ENCODE measurements at places on chromosomes 4 and X.
A peak's percentile ranks its signal among the peaks of the same experiment; 100 is the strongest.

GRCh38 chr4:155974996-155975395 is 21.3 kb upstream of the CTSO start:
- H3K4me3 ChIP-seq: no peak overlapping the region
- H3K4me1 ChIP-seq: no peaks in the 10 kb centered on the region
- DNase-seq: no peak
- no peaks in the 10 kb centered on the region for H3K27me3 ChIP-seq
- H3K27ac ChIP-seq: no peak overlapping the region

- peaks cover 44% of the 10 kb centered on the region for H3K36me3 ChIP-seq
- H3K27ac ChIP-seq: no peak overlapping the region
- no peak overlapping the region for H3K4me3 ChIP-seq
- DNase-seq: no peak
- peaks cover 19% of the 10 kb centered on the region for H3K27me3 ChIP-seq
- H3K4me1 ChIP-seq: peaks cover 37% of the 10 kb centered on the region
These were observed 94.0 kb downstream of the AFAP1 start for GRCh38 chr4:7845493-7846128.

- peaks cover 7% of the 10 kb centered on the region for H3K36me3 ChIP-seq
- peak overlapping the region; percentile 23 for H3K4me3 ChIP-seq
- no peaks in the 10 kb centered on the region for H3K4me1 ChIP-seq
- DNase-seq: no peak
- H3K27ac ChIP-seq: no peak overlapping the region
- H3K27me3 ChIP-seq: peaks cover 5% of the 10 kb centered on the region
These were observed 65.9 kb downstream of the CLDN22 start for GRCh38 chr4:183254162-183254561.

- DNase-seq: no peak
- H3K4me1 ChIP-seq: peaks cover 8% of the 10 kb centered on the region
These were observed 109.1 kb upstream of the HUWE1 start for GRCh38 chrX:53795576-53795975.

Data from endothelial cell (in vitro differentiated cells).